ENCODE measurements at places on chromosomes 6 and 20.
A peak's percentile ranks its signal among the peaks of the same experiment; 100 is the strongest.

GRCh38 chr6:9140172-9140571, 704.8 kb upstream of the SLC35B3 start:
- no peak for DNase-seq

GRCh38 chr6:112983713-112984261, 636.7 kb downstream of the RFPL4B start:
- no peak for DNase-seq

DNA sequence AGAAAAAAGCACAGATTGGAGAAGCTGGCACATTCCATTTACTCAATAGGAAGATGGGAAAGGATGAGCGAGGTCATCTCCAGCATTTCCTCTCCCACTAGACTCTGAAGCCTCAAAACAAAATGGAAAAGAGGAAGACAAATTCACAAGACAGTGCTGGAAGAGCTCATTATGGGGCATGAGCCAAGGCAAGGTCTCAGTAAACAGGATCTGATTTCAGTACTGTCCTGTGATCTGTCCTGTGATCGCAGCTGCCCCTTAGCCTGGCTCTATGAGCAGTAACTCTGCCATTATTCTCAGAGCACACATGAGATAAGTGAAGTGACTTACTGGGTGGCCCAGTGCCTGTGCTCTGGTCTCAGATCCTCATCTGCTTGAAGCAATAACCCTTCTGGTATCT, 68.1 kb upstream of the SLC4A11 start:
- no peak for DNase-seq

- no peak for DNase-seq
Measured at GRCh38 chr6:17042422-17043147, 59.3 kb upstream of the STMND1 start.

- DNase-seq: no peak
Measured at GRCh38 chr20:20492521-20493332, 124.8 kb downstream of the INSM1 start.

DNA sequence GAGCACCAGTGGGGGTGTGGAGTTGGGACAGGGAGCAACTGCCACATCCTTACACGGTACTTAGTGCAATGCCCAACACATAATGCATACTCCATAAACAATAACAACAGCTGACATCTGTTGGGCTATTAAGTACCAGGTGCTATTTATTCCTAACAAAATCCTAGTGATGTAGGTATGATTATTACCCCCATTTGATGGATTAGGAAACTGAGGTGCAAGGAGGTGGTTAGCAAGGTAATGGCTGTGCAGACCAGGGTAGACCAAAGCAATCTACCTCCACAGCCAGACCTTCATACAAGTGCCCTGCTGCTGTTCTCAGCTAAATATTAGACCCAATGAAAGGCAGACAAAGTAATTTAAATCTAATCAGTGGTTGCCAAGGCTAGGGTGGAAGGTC, 36.8 kb downstream of the SLC13A3 start:
- no peak for DNase-seq

DNA sequence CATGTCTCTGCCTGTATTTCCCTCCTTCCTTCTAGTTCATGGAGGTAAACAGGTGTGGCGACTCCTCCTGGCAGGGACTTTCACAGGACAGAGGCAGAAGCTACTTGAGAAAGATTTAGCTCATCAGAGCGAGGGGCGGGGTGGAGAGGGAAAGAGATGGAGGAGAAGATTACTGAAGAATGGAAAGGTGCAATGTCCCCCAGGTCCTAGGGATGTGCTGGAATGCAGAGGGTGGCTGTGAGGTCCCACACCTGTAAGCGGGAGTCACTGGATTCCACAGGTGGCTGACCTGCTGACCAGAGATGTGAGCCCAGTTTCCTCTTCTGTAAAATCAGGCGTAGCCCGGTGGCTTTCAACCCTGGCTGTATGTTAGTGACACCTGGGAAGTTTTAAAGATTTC, 199.2 kb upstream of the SULF2 start:
- no peak for DNase-seq

- peak; percentile 36 for DNase-seq
Measured at GRCh38 chr20:48733296-48733790, 94.5 kb downstream of the PREX1 start.

DNA sequence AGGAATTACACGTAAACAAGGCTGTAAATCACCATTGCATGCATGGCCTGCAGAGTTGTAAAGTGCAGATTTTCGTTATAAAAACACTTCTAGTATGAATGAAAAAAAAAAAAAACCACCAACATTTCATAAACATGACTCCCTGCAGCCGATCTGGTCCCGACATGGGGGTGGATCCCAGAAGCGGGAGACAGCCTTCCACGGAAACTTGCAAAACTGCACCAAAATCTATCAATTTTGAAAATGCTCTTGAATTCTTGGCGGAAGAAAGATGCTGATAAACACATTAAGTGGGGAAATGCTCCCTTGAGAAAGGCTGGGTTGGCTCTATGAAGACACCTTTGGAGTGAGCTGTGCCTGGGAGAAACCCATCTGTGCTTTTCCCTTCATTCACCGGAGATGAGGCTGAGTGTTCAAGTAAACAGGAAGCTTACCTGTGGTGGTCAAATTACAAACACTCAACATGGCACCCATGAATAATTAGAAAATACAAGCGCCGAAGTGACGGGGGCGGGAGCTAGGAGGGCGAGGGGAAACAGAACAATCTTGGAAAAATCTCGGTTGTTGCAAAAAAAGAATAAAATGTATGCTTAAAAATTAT, 845 bp upstream of the ANKRD60 start:
- no peak for DNase-seq

GRCh38 chr20:43442282-43442880, 15.3 kb upstream of the SRSF6 start:
- no peak for DNase-seq

GRCh38 chr6:291204-291696, 1.0 kb upstream of the DUSP22 start:
- DNase-seq: no peak

- DNase-seq: no peak
Measured at GRCh38 chr6:3442431-3443220, 14.2 kb downstream of the SLC22A23 start.

DNA sequence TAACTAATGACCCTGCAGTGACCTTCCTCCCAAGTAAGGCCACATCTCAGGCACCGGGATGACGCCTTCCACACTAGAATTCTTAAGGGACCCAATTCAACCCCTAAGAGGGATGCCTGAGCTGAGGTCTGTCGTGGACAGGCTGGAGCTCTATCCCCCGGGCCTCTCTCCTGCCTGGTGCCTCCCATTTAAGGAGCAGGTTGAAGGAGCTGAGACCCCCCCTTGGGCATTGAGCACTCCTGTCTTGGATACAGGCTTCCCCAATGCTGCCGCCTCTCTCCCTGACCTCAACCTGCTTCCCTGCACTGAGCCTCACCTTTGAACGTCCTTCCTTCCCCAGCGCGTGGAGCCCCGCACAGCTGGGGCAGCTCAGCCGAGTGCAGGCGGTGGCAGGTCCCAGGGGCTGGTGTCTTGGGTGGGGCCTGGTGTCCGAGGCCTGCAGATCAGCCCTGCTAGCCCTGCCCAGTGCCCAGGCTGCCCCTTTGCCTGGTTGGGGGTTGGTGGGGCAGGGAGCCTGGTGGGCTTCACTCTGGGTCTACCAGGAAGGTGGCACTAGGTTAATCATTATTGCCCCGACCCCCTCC, 19.9 kb upstream of the BHLHE23 start:
- DNase-seq: no peak

GRCh38 chr6:25889877-25890853, 16.1 kb upstream of the SLC17A3 start:
- DNase-seq: peak; percentile 69

GRCh38 chr6:156167625-156168071, 609.5 kb upstream of the ARID1B start:
- DNase-seq: no peak

GRCh38 chr6:1745814-1746213, 136.1 kb downstream of the FOXC1 start:
- DNase-seq: no peak

GRCh38 chr6:16331384-16332174, 93.2 kb downstream of the GMPR start:
- DNase-seq: peak; percentile 76
